Activated T-cell treated with anti-CD3 and anti-CD28 coated beads, Interleukin-2, amount 50 U/mL, for 72 hours (primary cell): ENCODE measurements at places on chromosomes 11 and 22. TPM values are rescaled to one million over a fixed set of nuclear protein-coding genes. Genes with fewer than 3 reads are reported as not detected.

The LRRC74B gene
- total RNA-seq: not detected

The AGBL2 gene
- 7.6 TPM for total RNA-seq

The GLYATL2 gene
- total RNA-seq: not detected

The TEX54 gene
- total RNA-seq: 1.5 TPM

The DAGLA gene
- total RNA-seq: 0.09 TPM

The OR4D5 gene
- total RNA-seq: not detected

The OR2AG1 gene
- not detected for total RNA-seq
